ENCODE measurements at places on chromosomes 3 and 15.

DNA sequence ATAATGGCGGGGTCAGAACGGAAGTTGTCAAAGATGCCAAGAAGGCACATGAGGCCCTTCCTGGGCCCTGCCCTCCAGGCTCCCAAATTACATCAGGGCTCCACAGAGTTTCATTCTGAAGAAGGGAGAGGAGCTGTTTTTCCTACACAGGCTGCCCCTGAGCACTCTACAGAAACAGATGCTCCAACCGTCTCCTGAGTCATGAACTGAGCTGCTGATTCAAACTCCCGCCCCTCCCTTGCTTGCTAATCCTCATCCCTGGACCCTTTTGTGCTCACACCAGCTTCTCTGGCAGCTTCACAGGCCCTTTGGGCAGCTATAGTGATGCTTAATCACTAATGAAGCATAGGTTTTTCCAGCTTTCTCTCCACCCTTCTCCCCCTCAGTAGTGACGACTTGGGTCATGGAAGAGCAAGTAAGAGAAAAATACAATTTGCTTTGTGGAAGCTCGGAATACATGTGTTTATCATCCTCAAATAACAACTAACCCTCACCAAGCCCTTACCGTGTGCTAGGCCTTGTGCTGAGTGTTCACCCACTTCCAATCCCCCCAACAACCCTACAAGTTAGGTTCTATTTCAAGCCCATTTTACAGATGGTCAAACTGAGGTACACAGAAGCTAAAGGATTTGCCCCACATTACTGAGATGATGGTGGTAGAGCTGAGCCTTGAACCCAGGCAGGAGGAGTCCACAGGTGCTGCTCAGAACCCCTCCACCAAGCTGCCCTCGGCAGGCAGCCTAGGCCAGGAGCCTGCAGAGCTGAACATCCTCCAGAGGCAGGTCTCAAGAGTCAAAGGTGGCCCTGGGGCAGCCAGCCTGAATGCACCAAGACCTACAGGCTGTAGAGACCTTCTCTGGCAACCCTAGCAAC lies 21.9 kb downstream of the MEGF11 start:
- no peak for DNase-seq

GRCh38 chr15:78146425-78147154 lies 2.6 kb upstream of the IDH3A start:
- DNase-seq = no peak

- DNase-seq = no peak
These were observed 435.3 kb upstream of the KCNMB2 start for GRCh38 chr3:178100908-178101307.

DNA sequence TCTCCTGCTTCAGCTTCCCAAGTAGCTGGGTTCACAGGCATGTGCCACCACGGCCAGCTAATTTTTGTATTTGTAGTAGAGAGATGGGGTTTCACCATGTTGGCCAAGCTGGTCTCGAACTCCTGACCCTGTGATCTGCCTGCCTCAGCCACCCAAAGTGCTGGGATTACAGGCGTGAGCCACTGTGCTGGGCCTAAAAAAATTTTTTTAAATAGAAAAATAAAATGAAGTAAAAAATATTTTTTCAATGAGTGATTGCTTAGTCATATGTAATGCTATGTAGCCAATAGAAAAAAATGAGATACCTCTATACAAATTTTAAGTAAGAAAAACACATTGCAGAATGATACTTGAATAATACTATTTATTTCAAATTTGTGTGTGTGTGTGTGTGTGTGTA lies 27.9 kb upstream of the SLC30A4 start:
- no peak for DNase-seq

- DNase-seq = no peak
These were observed 134.0 kb upstream of the IL12A start for GRCh38 chr3:159854500-159855124.

GRCh38 chr3:123397921-123398785 lies 50.7 kb downstream of the ADCY5 start:
- no peak for DNase-seq

- no peak for DNase-seq
These were observed 5.5 kb downstream of the WDR73 start for GRCh38 chr15:84648539-84648938.

DNA sequence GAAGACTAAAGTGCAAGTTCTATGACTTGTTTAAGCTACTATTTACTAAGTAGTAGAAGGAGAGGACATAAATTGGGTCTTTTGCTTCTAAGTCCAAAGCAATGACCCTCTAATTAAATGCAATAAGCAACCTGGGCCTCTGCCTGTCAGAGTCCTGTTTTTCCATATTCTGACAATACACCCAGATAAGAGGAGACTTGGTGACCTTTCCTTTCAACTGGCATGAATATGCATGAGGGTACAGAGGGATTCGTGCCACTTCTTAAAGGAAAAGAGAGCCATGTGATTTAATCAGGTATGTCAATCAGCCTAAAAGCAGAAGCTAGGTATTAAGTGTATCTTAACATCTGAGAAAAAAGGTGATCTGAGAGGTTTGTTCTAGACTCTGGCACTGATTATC lies 50.7 kb upstream of the FGF7 start:
- DNase-seq = no peak

GRCh38 chr3:104632947-104633346 lies 733.8 kb upstream of the ALCAM start:
- DNase-seq = no peak

DNA sequence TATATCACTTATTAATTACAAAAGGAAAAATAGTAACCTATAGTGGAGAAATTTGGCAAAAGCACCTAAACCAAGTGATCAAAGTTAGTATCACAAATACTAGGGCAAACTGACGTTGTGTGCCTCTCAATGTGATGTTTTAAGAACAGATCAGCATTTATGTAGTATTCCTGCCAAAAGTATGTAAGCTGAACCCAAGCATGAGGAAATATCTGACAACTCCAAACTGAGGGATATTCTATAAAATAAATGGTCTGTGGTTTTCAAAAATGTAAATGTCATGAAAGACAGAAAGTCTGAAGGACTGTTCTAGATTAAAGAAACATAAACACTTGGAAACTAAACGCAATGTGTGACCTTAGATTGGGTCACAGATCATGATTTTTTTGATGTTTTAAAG lies 34.3 kb upstream of the PIK3CA start:
- no peak for DNase-seq

- DNase-seq = no peak
These were observed 16.4 kb downstream of the C3orf18 start for GRCh38 chr3:50551054-50551659.

DNA sequence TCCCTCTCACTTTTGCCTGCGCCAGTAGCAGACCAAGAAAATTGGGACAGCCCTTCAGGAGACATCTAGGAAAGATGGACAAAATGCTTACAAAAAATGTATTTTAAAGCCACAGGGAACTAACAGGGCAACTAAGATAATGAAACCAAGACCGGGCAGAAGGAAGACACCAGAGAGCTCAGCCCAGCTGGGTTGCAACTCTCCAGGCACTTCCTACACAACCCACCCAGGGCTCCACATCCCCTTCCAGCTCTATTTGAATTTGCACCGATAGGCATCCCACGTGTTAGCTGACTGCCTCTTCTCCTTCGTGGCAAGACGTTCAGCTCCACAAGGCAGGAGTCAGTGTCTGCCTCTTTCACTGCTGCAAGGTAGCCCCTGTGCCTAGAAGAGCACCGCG lies 6.6 kb upstream of the ATP10A start:
- DNase-seq = no peak

- no peak for DNase-seq
These were observed at the start of gene EPHA6 for GRCh38 chr3:96813820-96814650. EPHA6 (plus strand) TSS chr3:96814594.

DNA sequence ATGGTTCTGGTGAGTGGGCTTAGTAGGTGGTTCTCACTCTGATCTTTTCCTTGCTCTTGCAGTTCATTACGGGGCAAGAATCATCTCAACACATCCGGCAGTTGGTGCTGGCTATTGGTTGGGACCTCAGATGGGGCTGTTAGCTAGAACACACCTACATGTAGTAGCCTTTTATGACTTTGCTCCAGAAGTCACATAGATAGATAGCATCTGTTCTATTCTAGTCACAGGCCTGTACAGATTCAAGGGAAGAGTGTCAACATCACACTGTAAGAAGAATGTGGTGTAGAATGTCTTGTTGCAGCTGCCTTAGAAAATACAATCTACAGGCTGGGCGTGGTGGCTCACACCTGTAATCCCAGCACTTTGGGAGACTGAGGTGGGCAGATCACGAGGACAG lies 15.1 kb downstream of the RAB5A start:
- no peak for DNase-seq

- DNase-seq = no peak
These were observed 14.0 kb upstream of the LARP6 start for GRCh38 chr15:70867911-70868467.

DNA sequence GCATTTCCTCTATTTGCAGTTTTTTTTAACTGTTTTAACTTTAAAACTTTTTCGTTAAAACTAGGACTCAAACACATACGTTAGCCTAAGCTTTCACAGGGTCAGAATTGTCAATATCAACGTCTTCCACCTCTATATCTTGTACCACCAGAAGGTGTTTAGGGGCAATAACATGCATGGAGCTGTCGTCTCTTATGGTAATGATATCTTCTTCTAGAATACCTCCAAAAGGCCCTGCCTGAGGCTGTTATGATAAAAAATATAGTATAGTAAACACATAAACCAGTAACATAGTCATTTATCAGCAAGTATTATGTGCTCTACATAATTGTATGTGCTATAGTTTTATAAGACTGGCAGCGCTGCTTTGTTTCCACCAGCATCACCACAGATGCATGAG lies 76.3 kb upstream of the MLF1 start:
- peak; percentile 71 for DNase-seq

DNA sequence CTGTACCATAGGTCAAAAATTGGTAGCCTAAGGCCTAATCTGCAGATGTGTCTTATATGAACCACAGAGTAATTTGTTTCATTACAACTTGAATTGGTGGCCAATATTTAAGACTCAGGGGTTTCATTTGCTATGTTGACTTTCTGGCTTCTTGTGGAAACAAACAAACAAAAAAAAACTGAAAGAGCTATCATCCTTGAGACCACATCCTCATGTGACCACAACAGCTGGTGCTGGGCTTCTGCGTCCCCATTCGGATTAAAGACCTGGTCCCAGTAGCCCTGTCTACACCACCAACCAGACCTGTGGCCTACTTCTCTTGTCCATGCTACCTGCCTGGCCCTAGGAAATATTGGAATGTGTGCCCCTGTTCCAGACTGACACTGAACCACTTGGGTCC lies 61.7 kb downstream of the STRIT1 start:
- no peak for DNase-seq

DNA sequence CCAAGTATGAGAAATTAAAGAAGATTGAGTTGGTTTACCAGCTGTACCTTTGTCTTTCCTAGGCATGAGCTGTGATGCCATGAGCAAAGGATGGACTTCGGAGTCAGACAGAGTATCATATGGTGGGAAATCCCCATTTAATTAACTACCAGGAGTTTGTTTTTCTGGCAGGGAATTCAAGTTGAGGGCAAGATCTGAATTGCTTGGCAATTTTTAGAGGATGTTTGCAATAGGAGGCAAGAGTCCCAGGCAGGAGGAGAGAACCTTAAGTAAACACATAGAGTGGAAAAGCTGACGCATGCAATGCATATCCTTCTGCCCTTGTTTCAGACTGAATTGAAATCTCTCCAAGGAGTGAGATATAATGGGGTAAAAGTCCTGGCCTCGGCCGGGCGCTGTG lies 569.7 kb upstream of the MDFIC2 start:
- DNase-seq = no peak

Measured in hematopoietic multipotent progenitor cell treated with erythropoietin and hydrocortisone succinate and interleukin-3 and kit ligand, for 15 days (in vitro differentiated cells).